Cardiac atrium fibroblast (primary cell): ENCODE measurements at places on chromosomes 7 and 10. TPM values are rescaled to one million over a fixed set of nuclear protein-coding genes. Genes with fewer than 3 reads are reported as not detected.

CALCR gene
- not detected in 2 replicates for total RNA-seq

HOXA7 gene
- total RNA-seq: not detected in 2 replicates

GIMAP4 gene
- total RNA-seq: 1.8 and 3.7 TPM in 2 replicates

IFIT1 gene
- total RNA-seq: 5.7 and 18.6 TPM in 2 replicates

TCF7L2 gene
- 7.4 and 18.3 TPM in 2 replicates for total RNA-seq

SFXN2 gene
- 2.0 and 3.4 TPM in 2 replicates for total RNA-seq

BMI1 gene
- 36.8 and 69.5 TPM in 2 replicates for total RNA-seq
